ENCODE measurements at places on chromosomes 6 and 20.

GRCh38 chr6:170036916-170037315, 254.0 kb downstream of the DLL1 start:
- no peak for DNase-seq

DNA sequence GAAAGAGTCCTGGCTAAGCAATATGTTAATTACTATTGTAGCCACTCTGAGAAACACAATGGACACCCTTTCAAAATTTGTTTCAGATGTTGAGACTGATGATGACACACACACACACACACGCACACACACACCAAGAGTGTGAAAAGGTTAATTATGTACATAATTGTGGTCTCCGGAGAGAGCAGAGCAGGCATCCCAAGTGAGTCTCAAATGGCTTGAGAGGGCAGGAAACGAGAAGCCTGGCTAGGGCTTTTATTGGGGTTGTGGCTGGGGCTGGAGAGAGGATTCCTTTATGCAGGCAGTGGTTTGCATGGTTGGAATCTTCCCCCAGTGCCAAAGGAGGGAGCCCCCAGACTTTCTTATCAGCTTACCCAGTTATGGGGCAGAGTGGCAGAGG, 38.2 kb upstream of the NKX2-4 start:
- DNase-seq, result no peak

GRCh38 chr6:142925575-142926110, 19.3 kb downstream of the HIVEP2 start:
- DNase-seq, result no peak

- DNase-seq, result no peak
These were observed 43.3 kb downstream of the VAPB start for GRCh38 chr20:58432186-58432954.

DNA sequence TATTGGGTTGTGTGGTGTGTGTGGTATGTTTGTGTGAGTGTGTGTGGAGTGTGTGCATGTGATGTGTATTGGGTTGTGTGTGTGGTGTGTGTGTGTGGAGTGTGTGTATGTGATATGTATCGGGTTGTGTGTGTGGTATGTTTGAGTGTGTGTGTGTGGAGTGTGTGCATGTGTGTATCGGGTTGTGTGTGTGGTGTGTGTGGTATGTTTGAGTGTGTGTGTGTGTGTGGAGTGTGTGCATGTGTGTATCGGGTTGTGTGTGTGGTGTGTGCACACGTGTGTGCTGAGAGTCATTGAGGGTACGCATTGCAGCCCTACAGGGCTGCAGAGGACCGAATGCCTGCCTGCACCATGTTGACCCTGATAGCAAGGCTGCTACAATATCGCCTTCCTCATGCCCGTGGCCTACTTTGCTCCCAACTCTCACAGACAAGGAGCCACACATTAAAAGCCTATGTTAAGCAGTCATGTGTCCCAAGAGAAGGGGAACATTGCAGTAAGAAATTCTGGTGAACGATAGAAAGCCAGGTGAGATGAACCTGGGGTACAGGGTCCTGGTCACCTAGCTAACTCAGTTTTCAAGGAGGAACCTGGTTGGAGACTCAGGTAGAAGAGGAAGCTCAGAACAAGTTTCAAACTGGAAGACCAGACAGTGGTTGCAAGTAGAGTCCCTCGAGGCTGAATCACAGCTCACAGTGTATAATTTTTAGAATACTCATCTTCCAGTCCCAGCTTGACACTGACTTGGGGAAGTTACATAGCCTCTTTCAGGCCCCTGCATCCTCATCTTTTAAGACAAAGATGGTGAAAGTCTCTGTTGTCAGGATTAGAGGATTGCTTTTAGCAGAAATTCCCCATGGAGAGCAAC, 45.7 kb upstream of the TMEM170B start:
- DNase-seq, result no peak

- no peak for DNase-seq
These were observed 10.2 kb downstream of the LAMA4 start for GRCh38 chr6:112243861-112244827.

DNA sequence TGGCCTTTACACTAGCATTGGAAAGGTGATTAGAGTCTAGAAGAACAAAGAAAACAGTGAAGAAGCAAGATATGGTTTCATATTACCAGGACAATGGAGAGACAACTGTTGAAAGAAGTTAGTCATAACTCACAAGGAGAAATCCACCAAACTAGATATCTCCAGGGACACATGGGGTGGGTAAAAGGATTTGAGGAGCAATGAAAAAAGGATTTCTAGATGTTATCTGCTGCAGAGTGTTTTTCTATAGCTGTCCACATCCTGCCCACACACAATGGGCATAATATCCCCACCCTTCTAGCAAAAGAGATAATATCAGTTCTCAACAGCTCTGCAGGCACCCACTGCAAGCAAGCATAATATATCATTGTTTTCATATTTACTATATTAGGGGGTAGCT, 303.1 kb downstream of the HAO1 start:
- no peak for DNase-seq

DNA sequence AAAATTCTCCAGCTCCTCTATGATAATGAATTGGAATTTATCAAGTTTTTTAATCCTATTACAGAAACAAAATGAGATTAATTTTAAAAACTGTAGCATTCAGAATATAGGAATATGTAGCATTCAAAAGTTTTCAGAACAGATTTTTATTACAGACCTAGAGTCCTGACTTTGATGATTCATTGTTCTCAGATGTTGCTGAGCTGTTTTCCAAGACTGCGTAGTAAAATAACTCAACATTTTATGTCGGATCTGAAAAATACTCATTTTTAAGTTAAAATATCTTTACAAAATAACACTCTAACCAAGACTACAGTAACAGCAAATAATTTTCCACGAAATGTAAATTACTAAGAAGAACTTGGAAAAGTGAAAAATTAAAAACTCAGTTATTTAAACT, 67.1 kb downstream of the SYCP2 start:
- no peak for DNase-seq

DNA sequence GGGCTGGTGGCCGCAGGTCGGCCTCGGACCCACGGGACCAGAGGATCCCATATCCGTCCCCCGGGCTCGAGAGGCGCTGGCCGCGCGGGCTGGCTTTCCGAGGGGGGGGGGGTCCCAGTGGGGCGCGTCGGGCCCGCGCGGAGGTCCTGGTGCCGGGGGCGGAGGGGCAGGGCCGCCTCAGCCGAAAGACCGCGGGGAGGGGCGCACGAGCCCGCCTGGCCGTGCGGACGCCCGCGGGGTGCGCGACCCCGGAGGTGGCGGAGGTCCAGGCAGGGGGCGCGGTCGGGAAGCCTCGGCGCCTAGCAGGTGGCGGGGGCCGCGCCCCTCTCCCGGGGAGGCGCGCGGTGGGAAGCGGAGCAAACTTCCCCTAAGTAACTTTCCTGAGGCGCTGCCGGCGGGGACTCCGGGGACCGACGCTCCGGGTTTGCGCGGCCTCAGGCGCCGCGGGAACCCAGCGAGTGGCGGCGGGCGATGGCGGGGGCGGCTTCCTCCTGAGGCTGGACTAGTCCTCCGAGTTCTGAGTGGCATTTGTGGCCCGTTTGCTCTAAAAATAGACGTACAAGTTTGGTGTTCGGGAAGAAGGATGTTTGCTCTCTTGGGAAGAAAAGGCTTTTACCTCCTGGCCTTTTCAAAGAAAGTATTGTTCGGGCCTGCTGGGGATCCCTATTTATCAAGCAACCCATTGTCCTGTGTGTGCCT, 26.5 kb upstream of the BTBD3 start:
- no peak for DNase-seq

GRCh38 chr20:44532981-44533331, 11.1 kb upstream of the SERINC3 start:
- DNase-seq, result no peak

DNA sequence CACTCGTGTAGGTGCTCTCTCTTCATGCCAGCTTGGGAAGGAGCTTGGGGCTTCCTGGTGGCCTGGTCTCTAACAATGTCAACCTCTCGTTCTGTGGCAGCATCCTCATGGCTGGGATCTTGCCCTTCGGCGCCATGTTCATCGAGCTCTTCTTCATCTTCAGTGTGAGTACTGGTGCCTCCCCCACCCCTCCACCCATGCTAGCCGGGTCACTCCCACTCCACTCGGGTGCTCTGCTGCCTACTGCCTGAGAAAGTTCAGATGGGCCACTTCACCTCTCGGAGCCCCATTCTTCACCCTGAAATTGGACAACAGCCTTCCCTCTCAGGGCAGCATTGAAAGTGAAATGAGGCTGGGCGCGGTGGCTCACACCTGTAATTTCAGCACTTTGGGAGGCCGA, 48.8 kb downstream of the TM9SF4 start:
- no peak for DNase-seq

GRCh38 chr6:110331816-110332215, 26.3 kb downstream of the METTL24 start:
- no peak for DNase-seq

GRCh38 chr6:73801652-73802268, 105.8 kb downstream of the CD109 start:
- DNase-seq, result no peak

- DNase-seq, result no peak
These were observed 4.9 kb downstream of the VEGFA start for GRCh38 chr6:43774776-43775534.

DNA sequence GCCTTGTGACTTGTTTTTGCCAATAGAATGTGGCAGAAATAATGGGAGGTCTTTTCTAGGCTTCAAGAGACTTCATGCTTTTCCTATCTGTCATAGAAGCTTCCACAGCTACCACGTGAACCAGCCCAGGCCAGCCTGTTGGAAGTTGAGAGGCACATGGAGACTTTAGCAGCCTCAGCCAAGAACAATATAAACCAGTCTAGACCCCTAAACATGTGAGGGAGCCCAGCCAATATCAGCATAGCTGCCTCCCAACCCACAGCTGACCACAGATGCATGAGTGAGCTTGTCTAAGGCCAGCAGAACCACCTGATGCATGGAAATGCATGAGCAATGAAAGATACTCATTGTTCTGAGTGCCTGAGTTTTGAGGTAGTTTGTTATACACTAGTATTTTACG, 540.7 kb upstream of the BTBD3 start:
- DNase-seq, result no peak

- no peak for DNase-seq
These were observed 17.4 kb downstream of the PDRG1 start for GRCh38 chr20:31934491-31934890.

DNA sequence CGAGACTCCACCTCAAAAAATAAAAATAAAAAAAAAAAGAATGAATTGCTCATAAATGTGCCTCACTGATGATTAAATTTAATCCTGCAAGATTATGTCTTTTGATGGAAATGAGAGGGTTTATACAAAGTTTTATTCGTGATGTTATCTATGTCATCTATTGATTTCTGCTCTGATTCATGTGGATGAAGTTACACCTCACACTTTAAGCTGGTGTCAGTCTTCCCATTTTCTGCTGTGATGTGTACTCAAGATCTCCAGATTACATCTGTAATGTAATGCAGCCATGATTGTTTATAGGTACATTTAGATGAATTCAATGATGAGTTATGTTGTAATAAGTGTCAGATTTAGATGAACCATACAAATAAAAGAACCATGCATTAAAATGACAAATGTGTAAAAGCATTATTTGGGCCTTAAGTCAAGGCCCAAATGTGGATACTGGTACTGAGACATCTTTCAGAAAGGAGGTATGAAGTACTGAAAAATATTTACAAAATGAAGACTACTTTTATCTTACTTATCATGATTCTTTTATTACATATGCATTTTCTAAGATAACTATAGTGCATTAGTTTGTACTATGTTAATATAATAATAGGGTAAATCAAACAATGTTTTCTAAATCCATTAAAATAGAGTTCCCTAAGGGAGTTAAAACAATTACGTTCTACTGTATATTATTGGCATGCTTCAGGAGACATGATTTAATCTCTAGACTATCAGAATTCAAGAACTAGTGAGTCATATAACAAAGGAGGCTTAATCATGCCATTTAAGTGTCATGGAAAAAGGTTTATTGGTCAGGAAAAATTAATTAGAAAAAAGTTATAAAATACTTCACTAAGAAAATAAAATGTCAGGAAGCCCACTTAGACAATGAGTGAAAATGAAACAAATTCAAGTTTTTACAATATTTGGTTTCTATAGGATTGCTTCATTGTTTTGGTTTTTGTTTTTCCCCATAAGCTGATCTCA, 34.5 kb downstream of the HCRTR2 start:
- DNase-seq, result no peak

DNA sequence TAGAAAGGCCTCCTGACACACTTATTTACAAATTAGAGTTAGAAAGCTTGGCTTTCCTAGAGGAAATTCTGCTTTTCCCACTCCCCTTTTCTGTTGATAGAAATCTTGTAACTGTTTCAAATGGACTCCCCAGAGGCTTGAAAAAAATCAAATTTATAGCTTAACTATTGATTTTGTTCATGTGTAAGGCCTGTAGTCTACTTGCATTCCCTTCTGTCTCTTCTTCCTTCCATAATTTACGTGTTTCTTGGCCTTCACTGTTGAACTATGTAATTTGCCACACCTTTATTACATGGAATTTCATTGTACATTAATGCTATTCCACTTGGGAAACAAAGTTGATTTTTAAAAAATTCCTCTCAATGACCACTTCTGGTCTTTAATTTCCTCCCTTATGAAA, 81.4 kb downstream of the LAMP5 start:
- no peak for DNase-seq

GRCh38 chr6:106536357-106536756, 92.9 kb downstream of the RTN4IP1 start:
- DNase-seq, result no peak

- no peak for DNase-seq
These were observed 67.3 kb upstream of the NXT1 start for GRCh38 chr20:23283096-23283850.

GRCh38 chr6:5025911-5026819, 22.3 kb upstream of the RPP40 start:
- DNase-seq, result no peak

GRCh38 chr20:47956268-47956995, 171.2 kb upstream of the SULF2 start:
- DNase-seq, result peak; percentile 20

DNA sequence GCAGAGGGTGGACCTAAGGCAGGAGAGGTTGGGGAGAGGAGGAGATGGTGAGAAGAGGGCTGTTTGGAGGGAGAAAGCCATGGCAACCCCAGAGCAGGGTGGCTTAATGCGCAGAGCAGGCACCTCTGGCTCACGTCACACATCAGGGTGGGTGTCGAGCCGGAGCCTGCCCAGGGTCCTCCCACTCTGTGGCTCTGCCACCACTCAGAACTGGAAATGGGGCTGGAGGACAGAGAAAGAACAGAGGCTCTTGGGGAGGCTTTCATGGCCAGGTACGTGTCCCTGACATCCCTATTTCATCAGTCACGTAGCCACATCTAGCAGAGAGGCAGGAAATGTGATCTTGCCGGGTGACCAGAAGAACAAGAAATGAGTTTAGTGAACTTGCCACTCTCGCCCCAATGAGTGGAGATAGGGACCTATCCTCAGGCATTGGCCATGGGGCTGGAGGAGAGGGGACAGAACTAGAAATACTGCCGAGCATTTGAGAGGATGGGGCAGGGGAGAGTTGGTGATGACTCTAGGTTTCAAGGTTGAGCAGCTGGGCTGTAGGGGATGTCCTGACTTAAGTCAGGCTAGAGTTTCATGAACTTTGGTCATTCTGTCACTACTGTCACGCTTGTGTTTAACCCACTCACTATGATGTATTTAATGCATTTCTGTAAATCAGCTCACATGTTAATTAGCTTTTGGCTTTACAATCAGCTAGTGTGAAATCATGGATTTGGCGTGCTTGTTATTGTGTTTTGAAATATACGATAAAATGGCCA, 52.7 kb downstream of the CDH26 start:
- DNase-seq, result no peak

GRCh38 chr20:6299456-6299855, 176.6 kb upstream of the FERMT1 start:
- no peak for DNase-seq
